ENCODE measurements at places on chromosomes 6 and 20. TPM values are rescaled to one million over a fixed set of nuclear protein-coding genes. Genes with fewer than 3 reads are reported as not detected.

HMGCLL1 gene
- under 0.01 TPM for total RNA-seq

TGM3 gene
- total RNA-seq, result not detected

FAM83D gene
- total RNA-seq, result 28.7 TPM

NFATC2 gene
- under 0.01 TPM for total RNA-seq

PHACTR1 gene
- total RNA-seq, result 4.4 TPM

DLGAP4 gene
- total RNA-seq, result 14.0 TPM

LIN28B gene
- not detected for total RNA-seq

CCN2 gene
- 10.8 TPM for total RNA-seq

TFAP2A gene
- not detected for total RNA-seq

LY86 gene
- not detected for total RNA-seq

PPIL6 gene
- 4.3 TPM for total RNA-seq

PTPRK gene
- 55.3 TPM for total RNA-seq

AVP gene
- total RNA-seq, result not detected

LTB gene
- total RNA-seq, result not detected

RNF39 gene
- not detected for total RNA-seq

FAM83C gene
- not detected for total RNA-seq

GPX5 gene
- total RNA-seq, result not detected

HSPA12B gene
- total RNA-seq, result 0.98 TPM

HDGFL1 gene
- not detected for total RNA-seq

TUBB1 gene
- under 0.01 TPM for total RNA-seq

SAMD3 gene
- 0.20 TPM for total RNA-seq

BPIFB4 gene
- total RNA-seq, result not detected

DEK gene
- 84.5 TPM for total RNA-seq

SLC22A16 gene
- not detected for total RNA-seq

AGPAT4 gene
- total RNA-seq, result 23.9 TPM

SRMS gene
- not detected for total RNA-seq

DEFB113 gene
- total RNA-seq, result not detected

DLL1 gene
- total RNA-seq, result 0.73 TPM

GATA5 gene
- total RNA-seq, result not detected

SLC32A1 gene
- not detected for total RNA-seq

SLC25A27 gene
- total RNA-seq, result 5.9 TPM

PNPLA1 gene
- not detected for total RNA-seq

FIG4 gene
- 18.4 TPM for total RNA-seq

GFOD1 gene
- total RNA-seq, result 2.2 TPM
